ENCODE measurements at places on chromosomes 3 and 15.

DNA sequence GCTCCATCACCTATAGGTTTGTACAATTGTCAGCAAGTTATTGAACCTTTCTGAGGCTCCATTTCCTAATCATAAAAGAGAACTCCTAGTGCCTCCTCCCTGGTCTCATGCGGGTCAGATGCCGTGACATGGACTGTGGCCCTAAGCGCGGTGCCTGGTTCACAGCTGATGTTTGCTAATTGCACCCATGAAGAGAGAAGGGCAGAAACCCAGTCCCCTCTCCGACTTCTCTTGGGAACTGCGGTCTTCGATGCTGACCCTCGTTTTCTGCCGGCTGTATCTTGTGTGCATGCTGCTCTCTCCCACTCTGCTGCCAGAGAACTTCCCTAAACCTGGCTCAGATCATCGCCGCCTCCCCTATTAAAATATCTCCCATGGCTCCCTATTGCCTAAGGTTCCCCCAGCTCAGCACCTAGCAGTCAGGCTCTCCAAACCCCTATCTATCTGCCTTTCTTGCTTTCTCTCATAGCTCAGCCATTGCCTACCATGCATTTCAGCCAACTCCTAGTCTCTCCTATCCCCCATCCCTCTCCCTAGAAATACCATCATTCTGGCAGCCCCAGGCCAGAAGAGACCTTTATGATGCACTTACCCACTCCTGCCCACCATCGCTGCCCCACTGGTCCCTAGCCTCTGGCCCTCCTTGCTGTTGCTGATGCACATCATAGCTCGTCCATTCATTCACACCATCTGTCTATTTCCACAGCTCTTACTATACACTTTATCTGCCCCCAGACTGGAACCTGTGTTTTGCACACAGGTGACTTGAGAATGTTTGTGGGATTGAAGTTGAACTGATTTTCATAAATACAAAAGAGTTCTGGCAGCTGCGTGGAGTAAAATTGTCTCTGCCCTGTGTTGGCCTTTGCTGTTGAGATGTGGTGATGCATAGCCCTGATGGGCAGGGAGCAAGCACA is 6.6 kb downstream of the ISG20 start:
- peak; percentile 79 for DNase-seq

GRCh38 chr15:50945725-50946124 is 37.2 kb downstream of the AP4E1 start:
- no peak for DNase-seq

DNA sequence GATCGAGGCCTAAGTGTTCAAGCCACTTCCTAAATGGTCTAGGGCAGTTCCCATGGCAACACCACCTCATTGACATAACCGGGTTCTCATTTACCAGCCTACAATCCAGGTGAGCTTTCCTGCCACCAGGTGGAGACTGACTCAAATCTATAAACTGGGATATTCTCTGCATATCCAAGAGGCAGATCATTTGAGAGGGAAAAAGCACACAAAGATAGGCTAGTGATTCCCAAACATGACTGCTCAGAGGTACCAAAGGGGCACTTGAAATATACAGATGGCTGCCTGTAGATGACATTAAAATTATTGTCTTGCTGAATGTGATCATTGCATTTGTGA is 141.3 kb upstream of the PROK2 start:
- peak; percentile 84 for DNase-seq

DNA sequence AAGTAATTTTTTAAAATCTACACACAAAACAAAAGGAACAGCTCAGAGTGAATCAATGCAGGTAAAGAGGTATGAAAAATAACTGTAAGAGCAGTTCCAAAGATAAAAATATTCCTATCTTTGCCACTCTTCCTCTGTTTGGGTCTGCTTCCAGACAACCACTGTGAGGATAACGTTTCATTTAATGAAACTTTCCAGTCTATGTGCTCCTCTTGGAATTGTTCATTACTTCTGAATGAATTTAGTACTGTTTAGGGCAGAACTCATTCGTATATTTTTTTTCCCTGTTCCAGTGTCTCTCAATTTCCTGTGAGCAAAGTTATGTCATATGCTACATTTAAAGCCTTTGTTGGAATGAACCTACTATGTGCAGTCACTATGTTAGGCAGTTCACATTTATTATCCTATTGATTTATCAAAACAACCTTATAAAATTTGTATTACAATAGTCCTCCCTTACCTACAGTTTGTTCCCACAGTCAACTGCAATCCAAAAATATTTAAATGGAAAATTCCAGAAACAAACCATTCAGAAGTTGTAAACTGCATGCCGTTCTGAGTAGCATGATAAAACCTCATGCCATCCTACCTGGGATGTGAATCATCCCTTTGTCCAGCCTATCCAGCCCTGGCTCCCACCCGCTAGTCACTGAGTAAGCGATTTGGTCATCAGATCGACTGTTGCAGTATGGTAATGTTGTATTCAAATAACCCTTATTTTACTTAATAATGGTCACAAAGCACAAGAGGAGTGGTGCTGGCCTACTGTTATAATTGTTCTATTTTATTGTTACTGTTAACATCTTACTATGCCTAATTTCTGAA is 98.1 kb downstream of the TMCC1 start:
- DNase-seq, result peak; percentile 83

DNA sequence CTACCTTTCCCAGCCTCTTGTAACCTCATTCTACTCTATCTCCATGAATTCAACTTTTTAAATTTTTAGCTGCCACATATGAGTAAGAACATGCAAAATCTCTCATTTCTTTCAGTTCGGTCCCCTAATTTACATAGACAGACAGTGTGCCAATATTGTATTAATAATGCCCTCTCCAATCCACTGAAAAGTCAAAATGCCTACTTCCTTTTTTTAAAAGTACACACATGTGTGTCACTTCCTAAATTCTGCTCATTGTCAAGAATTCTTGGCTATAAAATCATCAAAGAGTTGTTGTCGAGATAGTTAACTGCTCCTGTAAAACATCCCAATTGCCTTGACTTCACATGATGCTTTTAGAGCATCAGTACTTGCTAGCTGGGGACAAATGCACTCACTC is 84.2 kb upstream of the IL12A start:
- DNase-seq, result no peak

DNA sequence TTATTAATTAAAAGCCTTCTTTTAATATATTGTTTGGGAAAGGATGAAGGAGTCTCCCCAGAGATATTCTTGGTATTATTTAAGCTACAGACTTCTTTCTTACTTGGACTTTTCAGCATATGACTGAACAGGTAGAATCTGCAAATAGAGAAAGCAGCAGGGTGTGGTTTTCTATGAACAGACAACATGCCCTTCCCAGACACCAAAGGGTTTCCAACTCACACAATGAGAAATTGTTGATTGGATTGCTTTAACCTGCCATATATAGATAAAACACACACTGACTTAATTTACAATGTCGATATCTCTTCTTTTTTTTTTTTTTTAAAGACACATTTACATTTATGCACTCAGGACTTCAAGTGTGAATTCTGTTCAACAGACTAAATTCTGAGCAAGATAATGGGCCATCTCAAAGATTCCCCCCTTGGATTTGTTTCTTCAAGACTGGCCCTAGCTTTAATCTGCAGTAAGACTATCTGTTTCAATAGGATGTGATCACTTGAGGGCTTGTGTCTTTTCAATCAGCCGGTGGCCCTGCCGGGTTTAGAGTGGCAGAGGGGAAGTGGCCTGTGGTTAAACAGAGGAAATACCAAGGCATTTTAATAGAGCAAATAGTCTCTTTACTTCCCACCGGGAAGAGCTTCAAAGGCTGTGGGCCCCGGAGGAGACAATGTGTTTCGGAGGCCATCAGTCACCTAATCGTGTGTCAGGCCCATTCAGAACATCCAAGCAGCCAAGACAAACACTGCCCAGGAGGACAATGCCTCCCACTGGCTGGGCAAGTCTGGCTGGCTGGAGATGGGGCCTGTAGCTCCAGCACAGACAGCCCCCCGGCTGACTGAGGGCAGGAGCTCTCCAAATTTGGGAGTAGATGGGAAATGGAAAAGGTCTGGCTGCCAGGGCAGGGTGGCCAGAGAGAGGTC is 6.1 kb downstream of the IL17RD start:
- no peak for DNase-seq

GRCh38 chr15:63380808-63381282 is 801 bp downstream of the CA12 start:
- no peak for DNase-seq

GRCh38 chr3:24944805-24945520 is 450.3 kb upstream of the THRB start:
- DNase-seq, result no peak

DNA sequence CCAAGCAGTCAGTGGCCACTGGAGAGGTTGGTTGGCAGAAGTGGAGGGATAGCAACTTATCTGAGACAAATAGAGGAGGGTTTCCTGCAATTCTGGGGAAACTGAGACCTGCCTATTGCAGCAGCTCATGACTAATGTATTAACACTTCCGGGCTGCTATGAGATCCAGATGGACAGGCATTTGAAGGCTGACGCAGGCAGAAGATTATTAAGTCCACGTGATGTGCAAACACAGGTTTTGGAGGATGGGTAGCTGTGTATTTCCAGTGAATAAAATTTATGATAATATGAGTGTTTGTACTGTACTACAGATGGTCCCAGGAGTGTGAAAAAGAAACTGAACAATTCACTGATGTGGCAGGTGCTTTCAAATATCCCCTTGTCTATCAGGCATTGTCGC is 28.5 kb upstream of the CFAP161 start:
- DNase-seq, result no peak
